ENCODE measurements at places on chromosomes 6 and 20.

GRCh38 chr6:43950051-43950605 lies 177.1 kb downstream of the MRPL14 start:
- DNase-seq, result no peak

DNA sequence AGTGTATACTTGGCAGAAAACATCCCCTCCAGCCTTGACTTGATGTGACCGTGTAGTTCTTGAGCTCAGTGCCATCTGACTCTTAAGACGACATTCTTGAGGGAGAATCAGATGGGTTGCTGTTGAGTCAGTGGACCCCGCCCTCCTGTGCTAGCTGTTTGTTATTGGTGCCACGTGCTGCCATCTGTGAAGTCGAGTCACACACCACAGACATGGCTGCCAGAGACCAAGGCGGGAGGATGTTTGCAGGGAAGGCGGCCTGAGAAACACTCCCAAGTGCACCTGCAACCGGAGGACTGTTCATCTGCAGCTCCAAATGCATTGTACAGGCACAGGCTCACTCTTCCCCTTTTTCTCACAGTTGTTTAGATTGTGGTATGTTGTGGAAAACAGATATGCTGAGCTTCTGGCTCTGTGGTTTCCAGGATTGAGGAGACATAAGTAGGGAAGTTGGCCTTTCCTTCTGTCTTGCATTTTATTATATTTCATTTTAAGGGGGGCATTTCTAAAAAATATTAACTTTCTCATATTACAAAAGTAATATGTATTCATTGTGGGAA lies 345.3 kb upstream of the ZFP64 start:
- no peak for DNase-seq

GRCh38 chr20:47782076-47782475 lies 3.2 kb downstream of the SULF2 start:
- no peak for DNase-seq

DNA sequence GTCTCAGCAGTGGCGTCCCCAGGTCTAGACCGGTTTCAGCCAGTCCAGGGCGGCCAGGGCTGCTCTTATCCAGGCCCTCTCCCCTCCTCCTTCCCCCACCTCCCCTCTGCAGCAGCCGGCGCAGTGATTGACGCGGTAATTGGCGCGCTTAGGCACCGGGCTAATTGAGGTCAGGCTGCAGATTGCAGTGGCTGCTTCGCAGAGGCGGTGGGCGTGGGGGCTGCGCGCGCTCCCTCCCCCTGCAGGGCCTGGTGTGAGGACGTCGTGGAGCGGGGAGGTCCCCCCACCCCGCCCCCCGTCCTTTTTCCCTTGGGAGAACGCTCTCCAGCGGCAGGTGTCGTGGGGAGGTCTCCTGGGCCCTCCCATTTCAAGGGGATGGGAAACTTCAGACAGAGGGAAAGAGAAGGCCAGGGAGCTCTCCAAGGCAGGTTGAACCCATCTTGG lies 70.4 kb upstream of the BLCAP start:
- no peak for DNase-seq

DNA sequence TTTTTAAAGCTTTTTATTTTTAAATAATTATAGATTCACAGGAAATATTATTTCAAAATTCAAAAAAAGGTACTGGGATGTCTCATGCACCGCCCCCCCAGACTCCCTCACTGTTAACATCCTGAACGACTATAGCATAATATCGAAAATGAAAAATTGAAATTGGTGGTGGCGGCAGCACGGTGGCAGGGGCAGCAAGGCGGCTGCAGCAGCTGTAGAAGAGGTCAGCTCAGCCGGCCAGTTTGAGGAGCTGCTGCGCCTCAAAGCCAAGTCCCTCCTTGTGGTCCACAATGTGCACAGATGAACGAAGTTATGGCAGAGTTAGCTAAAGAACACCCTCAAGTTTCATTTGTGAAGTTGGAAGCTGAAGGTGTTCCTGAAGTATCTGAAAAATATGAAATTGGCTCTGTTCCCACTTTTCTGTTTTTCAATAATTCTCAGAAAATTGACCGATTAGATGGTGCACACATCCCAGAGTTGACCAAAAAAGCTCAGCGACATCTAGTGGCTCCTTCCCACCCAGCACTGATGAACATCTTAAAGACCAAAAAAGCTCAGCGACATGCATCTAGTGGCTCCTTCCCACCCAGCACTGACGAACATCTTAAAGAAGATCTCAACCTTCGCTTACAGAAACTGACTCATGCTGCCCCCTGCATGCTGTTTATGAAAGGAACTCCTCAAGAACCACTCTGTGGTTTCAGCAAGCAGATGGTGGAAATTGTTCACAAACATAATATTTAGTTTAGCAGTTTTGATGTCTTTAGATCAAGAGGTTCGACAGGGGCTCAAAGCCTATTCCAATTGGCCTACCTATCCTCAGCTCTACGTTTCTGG lies 100.8 kb downstream of the FAM217A start:
- peak; percentile 24 for DNase-seq

DNA sequence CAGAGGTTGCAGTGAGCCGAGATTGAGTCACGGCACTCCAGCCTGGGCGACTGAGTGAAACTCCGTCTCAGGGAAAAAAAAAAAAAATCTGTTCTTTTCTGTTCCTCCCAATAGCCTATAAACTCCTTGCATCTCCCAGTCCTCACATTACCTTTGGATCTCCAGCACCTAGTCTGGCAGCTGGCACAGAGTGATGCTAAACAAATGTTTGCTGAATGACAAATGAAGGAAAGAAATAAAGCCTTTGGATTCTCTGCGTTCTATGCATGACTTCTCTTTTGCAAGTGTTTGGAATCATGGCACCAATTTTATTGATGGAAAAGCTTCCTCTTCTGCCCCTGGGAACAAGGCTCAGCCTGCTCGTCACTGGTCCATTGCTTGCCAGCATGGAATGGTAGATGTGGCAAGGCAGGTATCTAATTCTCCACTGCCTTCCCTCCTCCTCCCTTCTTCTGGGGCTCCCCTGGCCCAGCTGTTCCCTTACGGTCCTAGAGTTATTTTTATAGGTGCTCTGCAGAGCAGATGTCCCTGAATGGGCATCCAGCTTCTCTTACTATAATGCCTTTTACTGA lies 53.6 kb upstream of the FYN start:
- DNase-seq, result no peak

- no peak for DNase-seq
Measured at GRCh38 chr6:39054577-39055142, 6.1 kb downstream of the GLP1R start.

GRCh38 chr6:34457742-34458735 lies 7.8 kb upstream of the PACSIN1 start:
- no peak for DNase-seq

DNA sequence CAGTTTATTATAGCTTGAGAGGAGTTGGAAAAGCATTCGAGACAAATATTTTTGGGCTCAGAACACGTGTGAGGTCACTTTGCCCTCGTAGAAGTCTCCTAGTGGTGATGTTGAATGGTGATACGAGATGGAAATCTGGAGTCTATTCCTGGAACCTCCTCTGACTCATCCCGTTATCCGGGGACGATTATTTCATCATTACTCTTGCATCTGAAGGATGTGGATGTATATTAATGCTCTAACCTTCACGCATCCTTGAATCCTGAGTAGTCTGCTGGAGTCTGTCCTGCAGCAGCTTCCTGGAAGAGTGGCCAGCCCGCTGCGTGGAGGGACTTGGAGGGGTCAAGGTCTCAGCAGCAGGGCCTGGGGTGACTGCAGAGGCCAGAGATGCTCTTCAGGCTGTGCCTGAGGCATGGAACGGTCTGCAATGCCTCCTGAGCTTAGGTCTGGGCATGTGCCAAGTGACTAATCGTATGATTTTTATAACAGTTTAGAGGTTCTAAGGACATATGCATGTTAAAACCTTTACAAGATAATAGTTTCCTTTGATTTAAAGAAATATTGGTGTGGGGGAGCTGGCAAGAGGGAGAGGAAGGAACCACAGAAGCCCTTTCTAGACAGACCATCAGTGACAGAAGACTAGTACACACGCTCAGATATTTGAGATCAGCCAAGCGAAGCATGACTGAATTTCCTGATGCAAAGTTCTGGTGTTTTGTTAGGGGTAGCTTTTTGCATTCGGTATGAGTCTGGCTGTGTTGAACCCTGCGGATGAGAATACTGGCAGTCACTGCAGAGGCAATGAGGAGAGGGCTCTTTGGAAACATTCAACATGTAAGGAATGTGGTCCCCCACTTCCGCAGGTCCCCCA lies 400.2 kb downstream of the QKI start:
- no peak for DNase-seq

DNA sequence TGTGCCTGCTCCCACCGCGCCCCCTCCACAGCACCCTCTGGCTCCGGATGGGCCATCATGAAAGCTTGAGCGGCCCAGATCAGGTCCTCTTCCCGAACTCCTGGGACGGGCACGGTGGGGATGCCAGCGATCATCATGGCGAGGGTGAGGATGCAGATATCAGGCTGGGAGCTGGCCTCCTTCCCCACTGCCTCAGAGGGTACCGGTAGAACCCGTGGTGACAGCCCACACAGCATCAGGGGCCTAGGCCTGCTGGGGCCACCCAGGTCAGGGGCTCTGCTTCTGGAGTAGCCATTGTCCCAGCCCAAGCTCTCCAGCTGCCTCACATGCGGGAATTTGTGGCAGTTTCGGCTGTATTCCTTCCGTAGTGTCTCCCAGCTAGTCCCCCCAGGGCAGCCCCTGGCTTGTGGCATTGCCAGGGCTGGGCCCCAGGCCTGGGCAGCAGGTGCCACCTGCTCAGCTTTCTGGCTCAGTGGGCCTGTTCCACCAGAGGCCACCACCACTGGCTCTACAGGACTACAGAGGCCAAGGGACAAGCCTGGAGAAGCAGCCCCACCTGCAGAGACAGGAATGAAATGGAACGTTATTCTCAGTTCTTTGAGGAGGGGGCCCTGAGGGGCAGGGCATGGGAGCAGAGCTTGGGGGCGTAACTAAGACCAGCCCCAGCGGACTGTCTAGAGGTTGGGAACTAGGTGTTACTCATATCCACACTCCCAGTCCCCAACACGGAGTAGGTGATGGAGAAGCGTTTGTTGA lies 654 bp downstream of the SPATA25 start:
- DNase-seq, result no peak

DNA sequence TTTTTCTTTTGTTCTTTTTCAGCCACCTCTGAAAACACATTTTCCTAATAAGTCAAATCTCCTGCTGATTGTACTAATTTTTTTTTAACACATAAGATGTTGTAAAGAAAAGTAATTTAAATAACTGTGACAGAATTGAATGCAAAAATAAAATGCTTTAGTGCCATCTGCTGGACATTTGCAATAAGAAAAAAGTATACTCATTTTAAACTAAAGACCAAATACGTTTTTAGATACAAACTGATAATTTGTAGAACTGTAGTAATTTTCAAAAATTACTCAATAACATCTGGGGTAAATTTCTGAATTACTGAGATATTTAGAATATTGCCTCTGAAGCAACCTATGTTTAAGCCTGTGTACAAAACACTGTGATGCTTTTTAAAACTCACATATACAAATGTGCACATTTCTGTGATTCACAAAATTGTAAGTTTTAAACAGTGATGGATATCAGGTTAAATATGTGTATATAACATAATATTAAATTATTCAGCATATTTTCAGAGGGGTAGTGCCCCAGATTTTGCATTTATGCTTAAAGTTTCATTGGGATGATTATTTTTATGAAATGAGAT lies 198.7 kb downstream of the RIMS1 start:
- no peak for DNase-seq

GRCh38 chr20:9500121-9500520 lies 14.3 kb upstream of the LAMP5 start:
- DNase-seq, result no peak

DNA sequence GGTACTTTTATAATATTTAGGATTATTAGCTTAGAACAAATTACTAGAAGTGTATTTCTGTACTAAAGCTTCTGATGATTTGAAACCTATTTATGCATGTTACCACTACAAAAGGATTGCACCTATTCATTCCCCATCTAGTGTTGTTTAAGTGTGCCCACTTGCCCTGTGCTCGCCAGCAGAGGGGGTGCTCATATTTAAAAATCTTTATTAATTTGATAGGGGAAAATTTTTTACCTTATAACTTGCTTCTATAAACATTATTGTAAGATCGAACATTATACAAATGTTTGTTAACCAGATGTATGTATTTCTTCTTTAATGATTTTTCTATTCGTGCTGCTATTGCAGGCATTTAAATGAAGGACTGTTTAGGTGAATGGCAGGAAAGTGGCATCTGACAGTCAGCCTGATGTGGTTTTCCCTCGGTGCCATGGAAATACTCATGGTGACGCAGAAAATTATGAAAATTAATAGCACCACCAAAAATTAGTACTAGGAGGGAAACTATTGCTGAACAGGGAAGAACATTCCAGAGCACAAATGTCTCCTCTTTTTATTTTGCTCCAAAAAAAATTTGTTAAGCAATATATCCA lies 44.1 kb upstream of the FNDC1 start:
- no peak for DNase-seq

GRCh38 chr6:141618180-141618581 lies 514.5 kb upstream of the GJE1 start:
- no peak for DNase-seq

- no peak for DNase-seq
Measured at GRCh38 chr6:3406891-3407809, 49.7 kb downstream of the SLC22A23 start.
